ENCODE measurements at places on chromosomes 11 and 22.

DNA sequence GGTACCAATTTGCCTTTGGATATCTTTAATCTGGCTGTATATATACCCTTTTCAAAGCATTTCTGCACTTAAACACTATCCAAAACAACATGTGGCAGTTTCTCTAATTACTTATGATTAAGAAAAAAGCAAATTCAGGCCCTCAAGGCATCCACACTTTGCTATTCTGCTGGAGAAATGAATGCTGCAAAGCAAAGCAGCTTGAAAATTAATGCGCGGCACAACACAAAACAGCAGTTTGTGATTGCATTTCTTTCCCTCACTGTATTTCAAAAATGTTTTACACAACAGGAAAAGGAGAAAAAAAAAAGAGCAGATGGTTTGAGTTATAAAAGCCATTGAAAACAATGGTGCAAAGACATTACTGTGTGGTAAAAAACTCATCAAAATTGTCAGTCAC is 738.4 kb upstream of the RAG2 start:
- no peak for DNase-seq

- no peak for DNase-seq
Observed at GRCh38 chr11:102177126-102177525, 66.9 kb downstream of the YAP1 start.

DNA sequence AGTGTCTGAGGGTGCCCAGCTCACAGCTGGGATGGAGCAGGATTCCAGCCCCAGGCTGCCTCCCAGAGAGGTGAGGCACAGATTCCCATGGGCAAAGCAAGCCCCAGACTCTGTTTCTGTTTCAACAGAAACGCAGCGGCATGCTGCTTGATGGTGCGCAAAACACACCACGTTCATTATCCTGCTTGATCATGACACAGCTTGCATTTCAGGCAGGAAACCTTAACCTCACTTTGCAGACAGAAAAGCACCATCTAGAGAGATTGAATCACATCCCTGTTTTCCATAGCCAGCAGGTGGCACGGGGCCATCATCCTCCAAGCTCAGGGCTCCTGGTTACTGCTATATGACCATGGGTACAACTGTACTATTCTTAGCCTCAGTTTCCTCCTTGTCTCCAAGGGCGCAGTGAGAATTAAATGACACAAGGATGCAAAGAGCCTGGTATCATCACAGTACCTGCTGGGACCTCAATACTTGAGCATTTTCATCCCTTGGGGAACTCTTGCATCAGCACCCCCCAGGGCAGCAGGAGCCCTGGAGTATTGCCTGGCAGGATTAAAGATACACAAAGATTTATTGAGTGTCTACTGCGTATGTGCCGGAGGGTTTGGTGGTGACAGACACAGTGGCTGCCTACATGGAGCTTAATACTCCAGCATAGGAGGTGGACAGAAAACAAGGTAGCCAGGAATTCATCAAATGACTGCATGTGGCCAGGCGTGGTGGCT is 110.0 kb downstream of the TP53I11 start:
- no peak for DNase-seq

GRCh38 chr11:34302046-34302921 is 55.5 kb downstream of the ABTB2 start:
- no peak for DNase-seq

DNA sequence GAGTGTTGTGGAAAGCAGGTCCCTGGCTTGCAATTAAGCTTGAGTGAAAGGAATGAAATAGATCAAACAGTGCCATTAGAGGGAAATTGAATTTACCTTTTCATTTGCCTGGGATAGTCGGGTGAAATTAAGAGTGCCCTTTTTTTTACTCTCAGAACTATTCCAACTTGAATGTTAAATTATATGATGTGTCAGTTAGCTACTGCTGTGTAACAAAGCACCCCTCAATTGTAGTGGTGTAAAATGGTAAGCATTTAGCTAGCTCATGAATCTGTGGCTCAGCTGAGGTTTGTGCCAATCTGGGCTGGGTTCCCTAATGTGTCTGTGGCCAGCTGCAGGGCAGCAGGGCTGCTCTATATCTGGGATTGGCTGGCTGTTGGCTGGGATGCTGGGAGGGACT is 571.4 kb downstream of the MN1 start:
- DNase-seq, result no peak

DNA sequence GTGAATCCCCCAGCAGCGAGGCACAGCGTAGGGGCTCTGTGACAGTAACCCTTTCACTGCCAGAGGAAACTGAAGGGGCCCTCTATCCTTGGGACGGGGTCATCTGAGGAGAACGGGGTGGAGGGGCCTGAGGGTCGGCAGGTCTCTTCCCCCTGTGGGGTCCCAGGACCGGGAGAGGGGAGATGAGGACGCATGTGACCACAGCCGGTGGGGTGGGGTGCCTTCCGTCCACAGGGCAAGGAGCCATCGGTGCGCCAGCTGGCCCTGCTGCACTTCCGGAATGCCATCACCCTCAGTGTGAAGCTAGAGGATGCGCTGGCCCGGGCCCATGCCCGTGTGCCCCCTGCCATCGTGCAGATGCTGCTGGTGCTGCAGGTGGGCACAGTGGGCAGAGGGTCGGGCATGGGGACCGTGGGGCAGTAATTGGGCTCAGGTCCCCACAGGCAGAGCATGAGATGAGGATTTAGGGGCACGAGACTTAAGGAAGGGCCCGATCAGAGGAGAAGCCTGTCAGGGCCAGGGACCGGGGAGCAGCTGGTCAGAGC is 20.3 kb upstream of the ARHGAP8 start:
- DNase-seq, result no peak

DNA sequence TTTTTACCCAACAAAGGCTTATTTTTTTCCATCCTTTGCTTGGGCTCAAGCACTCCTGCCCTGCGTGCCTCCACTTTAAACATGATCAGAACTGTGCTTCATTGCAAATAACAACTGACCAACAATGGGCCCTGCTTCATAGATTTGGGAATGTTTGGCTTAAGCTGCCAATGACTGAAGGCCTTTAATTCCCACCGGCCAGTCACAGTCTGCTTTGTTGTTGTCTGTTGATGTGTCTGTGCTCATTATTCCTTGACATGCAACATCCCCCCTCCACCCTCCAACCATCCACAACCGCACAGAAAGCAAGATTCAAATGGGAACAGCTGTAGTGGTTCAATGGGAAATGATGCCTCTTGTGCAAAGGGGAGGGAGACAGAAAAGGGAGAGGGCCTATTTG is 23.0 kb downstream of the PAX6 start:
- no peak for DNase-seq

DNA sequence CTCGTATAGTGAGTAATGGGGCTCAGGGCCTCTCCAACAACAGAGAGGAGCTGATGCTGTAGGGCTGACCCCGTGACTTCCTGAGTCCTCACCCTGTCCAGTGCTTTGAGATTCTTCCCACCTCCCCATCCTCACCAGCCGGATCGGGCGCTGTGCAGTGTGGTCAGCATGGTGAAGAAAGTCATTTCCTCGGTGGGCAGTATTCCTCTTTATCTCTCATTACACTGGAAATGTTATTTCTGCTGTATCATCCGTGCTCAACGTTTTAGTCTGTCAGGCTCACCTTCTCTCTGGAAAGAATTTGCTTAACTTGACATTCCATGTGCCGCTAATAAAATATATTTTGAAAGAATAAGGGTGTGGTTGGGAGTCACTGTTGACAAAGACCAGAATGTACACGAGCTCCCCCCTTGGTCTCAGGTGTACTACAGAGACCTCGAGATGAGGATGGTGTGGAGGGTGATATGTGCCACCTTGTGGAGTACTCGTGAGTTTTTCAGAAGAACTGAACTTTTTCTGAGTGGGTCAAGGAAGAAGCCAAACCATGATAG is 25.7 kb upstream of the SCGB1A1 start:
- no peak for DNase-seq

- DNase-seq, result no peak
Observed at GRCh38 chr22:31583861-31584485, 78.0 kb downstream of the PISD start.

GRCh38 chr11:66881927-66882452 is 25.1 kb downstream of the LRFN4 start:
- no peak for DNase-seq

DNA sequence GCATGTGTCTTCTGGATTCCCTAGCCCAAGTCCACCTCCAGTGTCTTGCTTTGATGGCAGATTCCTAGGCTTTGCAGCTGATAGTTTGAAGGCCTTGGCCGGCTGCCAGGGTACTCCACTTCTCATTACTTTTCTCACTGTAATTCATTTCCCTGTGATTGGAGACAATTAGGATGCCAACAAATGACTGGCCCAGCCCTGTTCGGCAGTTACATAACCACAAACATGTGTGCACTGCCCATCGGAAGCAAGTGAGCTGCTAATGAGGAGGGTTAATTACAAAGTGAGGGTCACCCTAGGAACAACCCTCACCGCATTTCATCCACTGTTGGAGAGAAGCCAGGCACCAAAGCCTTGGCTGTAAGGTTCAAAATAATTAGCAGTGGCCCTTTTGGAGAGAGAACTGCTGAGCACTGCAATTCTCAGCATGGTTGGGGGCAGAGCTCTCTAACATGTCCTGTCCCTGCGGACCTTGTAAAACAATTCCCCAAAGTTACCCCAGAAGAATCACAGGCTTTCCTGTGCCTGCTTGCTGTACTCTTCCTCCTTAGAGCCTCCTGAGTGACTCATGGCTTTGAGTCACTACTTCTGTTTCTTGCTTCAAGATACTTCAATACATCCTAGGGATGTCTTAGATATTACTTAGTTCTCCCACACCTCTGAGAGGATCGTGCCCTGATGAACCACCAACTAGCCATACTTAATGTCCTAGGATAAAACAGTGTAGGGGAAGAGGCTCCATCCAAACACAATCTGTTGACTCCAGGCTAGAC is 109.7 kb upstream of the GALNT18 start:
- no peak for DNase-seq

GRCh38 chr11:128552783-128553661 is 34.3 kb downstream of the ETS1 start:
- DNase-seq, result no peak

GRCh38 chr22:43481568-43482317 is 69.9 kb downstream of the MPPED1 start:
- no peak for DNase-seq

GRCh38 chr22:46747646-46748045 is 9.6 kb upstream of the CERK start:
- DNase-seq, result no peak

DNA sequence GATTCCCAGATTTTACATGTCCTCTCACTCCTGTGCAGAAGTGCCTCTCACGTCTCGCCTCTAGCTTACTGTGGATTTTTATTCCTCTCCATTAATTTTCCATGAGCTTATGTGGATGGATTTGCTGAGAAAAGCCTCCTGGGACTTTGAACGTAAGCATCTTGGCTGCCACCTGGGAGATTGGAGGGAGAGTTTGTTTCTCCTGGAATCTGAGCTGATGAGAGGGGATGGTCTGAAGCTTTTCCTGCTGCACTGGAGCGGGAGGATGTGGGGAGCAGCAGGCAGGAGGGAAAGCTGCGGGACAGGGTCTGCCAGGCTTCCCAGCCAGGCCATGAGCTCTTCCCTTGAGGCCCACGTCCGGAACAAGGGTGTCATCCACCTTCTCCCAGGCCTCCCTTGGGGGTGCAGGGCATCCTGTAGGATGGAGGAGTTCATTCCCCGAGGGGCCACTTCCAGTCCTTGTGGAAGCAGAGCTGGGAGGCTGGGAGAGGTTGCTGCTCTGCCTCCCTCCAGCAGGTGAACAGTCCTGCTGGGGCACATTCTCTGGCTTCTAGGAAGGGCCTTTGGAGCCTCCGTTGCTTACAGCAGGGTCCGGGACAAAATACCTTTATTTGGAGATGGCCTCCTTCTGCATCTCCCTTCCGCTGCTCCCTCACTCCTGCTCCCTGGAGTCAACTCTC is 3.6 kb upstream of the SHANK2 start:
- no peak for DNase-seq
